ENCODE measurements at places on chromosomes 1 and 21.

DNA sequence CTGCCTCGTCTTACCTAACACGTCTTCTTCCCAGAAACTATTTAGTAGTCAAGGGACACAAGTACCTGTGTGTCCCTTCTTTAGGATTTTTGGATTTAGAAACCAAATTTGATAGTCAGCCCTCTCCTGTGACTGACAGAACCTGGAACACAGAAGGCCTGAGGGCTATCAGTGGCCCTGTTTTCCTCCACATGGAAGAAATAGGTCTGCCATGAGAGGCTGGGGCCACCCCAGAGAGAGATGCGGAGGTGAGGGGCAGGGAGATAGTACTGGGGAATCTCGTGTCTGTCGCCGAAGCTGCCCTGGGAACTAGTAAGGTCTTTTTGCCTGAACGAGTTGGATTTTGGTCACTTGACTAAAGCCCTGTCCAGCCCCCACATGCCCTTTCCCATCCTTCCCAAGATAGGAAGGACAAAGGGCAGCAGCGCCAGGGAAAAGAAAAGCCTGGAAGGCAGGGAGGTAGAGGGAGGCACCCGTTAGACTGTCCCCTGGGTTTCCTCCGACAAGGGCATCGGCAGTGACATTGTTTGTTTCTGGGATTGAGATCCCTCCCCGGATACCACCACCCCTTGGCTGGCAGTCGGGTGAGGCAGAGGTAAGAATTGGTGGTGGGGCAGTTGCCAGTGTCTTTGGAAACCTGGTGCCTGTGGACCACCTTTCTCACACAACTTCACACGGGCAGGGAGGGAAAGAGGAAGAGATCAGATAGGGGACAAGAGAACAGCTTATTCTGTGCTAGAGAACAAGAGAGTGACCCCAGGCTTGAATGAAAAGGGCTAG, 19.8 kb downstream of the SMIM12 start:
- no peaks in the 10 kb centered on the region for H3K36me3 ChIP-seq
- peaks cover 6% of the 10 kb centered on the region for H3K4me1 ChIP-seq
- H3K4me3 ChIP-seq, result no peak overlapping the region
- no peaks in the 10 kb centered on the region for H3K27me3 ChIP-seq

DNA sequence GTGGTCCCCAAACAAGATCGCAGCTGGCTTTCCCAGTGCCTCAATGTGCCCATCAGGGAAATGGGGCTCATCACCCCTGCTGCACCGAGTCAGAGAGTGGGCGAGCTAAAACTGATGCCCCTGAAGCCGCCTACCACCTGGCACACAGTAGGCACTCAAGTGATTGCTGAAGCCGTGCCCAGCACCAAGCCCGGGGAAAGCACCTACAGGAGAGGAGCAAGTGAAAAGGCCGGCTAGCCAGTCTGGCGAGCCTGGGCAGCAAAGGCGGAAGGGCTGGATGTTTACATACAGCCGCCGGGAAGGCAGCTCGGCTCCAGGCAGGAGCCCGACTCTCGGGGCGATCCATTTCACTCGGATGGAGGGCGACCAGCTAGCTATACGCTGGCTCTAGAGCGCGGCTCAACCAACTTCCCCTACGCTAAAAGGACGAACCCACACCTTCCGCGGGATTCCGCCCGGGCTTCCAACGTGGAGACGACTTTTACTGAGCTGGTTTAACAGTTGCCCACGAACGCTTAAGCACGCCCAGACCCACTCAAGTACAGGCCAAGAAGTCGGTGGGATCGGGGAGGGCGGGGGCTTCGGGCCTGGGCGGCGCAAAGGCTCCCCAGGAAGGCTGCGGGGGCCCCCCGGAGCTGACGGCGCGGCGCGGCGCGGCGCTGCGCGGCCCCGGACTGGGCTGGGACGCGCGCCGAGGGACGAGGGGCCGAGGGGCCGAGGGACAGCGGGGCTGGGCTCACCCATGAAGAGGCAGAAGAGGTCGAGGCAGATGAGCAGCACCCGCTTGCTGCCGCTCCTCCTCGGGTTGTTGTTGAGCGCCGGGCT, 1.0 kb downstream of the PLPP3 start:
- peaks cover 7% of the 10 kb centered on the region for H3K36me3 ChIP-seq
- peaks cover 18% of the 10 kb centered on the region for H3K4me1 ChIP-seq
- peak overlapping the region; percentile 89 for H3K4me3 ChIP-seq
- peak; percentile 50 for DNase-seq
- H3K27me3 ChIP-seq, result no peaks in the 10 kb centered on the region

DNA sequence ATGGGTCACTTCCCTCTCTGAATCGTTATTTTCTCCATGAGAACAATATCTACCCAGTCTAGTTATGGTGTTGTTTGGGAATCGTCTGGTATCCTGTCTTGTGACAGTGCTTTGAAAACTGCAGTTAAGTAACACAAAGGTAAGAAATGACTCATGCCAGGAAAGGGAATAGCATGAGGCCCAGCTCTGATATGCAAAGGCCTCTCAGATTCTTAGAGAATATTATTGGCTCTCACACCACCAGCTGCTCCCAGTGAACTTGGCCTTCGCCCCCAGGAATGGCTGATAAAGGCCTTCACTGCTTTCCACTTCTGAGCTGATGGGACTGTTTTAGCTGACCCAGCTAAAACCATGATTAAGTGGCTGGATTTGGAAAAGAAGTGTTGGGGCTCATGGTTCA, 27.1 kb downstream of the NEK2 start:
- H3K27me3 ChIP-seq, result no peaks in the 10 kb centered on the region
- H3K36me3 ChIP-seq, result no peaks in the 10 kb centered on the region
- H3K4me3 ChIP-seq, result no peak overlapping the region
- H3K4me1 ChIP-seq, result peaks cover 29% of the 10 kb centered on the region

DNA sequence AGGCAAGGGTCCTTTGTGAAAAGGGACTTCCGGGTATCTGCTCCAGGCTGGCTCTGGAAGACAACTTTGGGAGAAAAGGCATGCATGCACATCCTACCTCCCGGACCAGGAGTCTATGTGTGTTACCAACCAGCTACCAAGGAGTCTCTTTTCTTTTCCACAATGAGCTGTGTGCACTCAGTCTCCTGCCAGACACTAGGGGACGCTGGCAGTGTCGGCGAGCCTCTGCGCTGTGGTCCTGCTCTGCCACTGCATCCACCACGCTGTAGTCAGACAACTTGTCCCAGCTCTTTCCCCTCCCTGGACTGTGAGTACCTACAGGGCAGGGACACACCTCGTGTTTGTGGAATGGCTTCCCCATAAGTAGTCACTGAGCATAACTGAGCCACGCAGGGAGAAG, 5.1 kb upstream of the SSR2 start:
- peak; percentile 63 for DNase-seq
- H3K27ac ChIP-seq, result no peak overlapping the region
- no peaks in the 10 kb centered on the region for H3K27me3 ChIP-seq
- no peaks in the 10 kb centered on the region for H3K36me3 ChIP-seq
- peaks cover 7% of the 10 kb centered on the region for H3K4me1 ChIP-seq

DNA sequence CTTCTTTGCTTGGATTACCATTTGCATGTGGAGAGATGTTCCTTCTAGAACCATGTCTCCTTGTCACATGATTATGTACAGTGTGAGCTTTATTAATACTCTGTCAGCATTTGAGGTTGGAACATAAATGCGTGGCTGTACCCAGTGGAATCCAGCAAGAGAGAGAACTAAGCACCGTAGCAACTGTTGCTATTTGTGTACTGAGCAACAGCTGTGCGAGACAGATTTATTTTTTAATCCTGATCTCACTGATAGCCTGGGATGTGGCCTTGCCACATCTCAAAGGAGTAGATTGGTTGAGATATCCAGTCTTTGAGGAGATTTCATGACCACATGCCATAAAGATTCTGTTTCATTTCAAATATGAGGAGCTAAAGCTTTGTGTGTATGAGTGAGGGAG, 43.4 kb downstream of the KIF1B start:
- H3K27ac ChIP-seq, result no peak overlapping the region
- H3K36me3 ChIP-seq, result peaks cover 21% of the 10 kb centered on the region
- H3K27me3 ChIP-seq, result no peaks in the 10 kb centered on the region
- H3K4me1 ChIP-seq, result peaks cover 17% of the 10 kb centered on the region
- no peak for DNase-seq

DNA sequence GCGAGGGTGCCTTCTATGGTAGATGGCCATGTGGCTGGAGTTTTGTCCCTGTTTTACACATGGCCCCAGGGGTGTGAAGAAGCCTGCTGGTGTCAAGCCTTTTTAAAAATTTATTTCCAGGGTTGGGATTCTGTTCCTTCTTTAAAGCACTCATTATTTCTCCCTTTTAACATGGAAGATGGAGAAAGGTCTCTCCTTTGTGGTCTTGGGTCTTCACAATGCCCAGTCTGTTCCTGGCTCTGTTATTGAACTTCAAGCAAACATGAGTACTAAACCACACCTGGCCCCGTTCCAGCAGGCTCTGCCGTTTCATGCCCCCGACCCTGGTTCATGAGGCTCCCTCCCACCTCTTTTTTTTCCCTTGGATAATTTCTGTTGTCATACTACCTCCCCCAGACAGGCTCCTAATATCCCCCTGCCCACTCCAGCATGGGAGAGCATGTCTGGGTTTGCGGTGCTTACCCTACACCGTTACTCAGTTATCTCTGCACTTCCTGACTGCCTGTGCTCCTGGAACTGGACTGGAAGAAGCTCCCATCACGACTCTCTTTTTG, 121.2 kb upstream of the KIAA0040 start:
- H3K4me3 ChIP-seq, result no peak overlapping the region
- peaks cover 28% of the 10 kb centered on the region for H3K27me3 ChIP-seq
- no peaks in the 10 kb centered on the region for H3K36me3 ChIP-seq
- 0 out of 2 replicates have a peak, but pooled peaks cover 4% of the 10 kb centered on the region for H3K4me1 ChIP-seq
- H3K27ac ChIP-seq, result no peak overlapping the region

- no peak overlapping the region for H3K27ac ChIP-seq
- H3K27me3 ChIP-seq, result no peaks in the 10 kb centered on the region
- no peaks in the 10 kb centered on the region for H3K36me3 ChIP-seq
These were observed 513 bp downstream of the PBX1 start for GRCh38 chr1:164559342-164560051.

DNA sequence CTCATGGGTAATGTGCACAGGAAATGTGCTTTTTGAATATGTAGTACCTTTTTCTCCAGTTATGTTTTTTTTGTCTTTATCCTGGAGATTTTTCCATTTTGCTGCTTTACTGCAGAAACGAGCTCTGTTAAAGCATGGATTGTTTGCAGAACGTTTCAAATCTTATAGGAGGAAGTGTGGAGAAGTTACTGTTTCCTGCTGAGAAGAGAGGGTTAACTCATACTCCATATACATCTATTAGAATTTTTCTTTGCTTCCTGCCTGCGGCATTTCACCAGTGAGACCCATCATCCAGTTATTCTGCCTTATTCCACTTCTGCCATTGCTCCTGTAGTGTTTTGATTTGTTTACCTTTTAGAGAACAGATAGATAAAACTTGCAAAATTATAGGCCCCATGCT, 2.0 kb downstream of the RPRD2 start:
- H3K4me3 ChIP-seq, result peak overlapping the region; percentile 46
- no peaks in the 10 kb centered on the region for H3K36me3 ChIP-seq
- H3K27me3 ChIP-seq, result no peaks in the 10 kb centered on the region
- no peak for DNase-seq
- H3K4me1 ChIP-seq, result peaks cover 20% of the 10 kb centered on the region

DNA sequence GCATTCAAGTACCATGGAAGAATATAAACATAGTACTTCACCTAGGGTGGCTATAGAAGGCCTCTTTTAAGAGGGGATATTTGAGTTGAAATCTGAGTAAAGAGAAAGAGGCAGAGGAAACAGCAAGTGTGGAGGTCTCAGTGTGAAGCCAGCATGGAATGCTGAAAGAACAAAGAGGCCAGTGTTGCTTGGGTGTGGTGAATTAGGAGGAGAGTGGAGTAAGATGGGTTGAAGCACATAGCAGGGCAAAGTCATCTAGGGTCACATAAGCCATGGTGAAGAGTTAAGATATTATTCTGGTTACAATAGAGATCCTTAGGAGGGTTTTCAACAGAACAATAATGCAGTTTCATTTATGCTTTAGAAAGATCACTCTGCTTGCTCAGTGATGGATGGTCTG, 37.5 kb downstream of the C1orf141 start:
- no peaks in the 10 kb centered on the region for H3K4me1 ChIP-seq
- no peak for DNase-seq
- no peaks in the 10 kb centered on the region for H3K36me3 ChIP-seq
- H3K27ac ChIP-seq, result no peak overlapping the region
- H3K27me3 ChIP-seq, result no peaks in the 10 kb centered on the region

GRCh38 chr1:64000021-64000420, 203.4 kb upstream of the UBE2U start:
- 0 out of 2 replicates have a peak overlapping the region, but pooled peaks have one; percentile 6 for H3K27ac ChIP-seq
- no peaks in the 10 kb centered on the region for H3K27me3 ChIP-seq
- no peak overlapping the region for H3K4me3 ChIP-seq
- H3K4me1 ChIP-seq, result peaks cover 24% of the 10 kb centered on the region
- no peaks in the 10 kb centered on the region for H3K36me3 ChIP-seq
- no peak for DNase-seq

DNA sequence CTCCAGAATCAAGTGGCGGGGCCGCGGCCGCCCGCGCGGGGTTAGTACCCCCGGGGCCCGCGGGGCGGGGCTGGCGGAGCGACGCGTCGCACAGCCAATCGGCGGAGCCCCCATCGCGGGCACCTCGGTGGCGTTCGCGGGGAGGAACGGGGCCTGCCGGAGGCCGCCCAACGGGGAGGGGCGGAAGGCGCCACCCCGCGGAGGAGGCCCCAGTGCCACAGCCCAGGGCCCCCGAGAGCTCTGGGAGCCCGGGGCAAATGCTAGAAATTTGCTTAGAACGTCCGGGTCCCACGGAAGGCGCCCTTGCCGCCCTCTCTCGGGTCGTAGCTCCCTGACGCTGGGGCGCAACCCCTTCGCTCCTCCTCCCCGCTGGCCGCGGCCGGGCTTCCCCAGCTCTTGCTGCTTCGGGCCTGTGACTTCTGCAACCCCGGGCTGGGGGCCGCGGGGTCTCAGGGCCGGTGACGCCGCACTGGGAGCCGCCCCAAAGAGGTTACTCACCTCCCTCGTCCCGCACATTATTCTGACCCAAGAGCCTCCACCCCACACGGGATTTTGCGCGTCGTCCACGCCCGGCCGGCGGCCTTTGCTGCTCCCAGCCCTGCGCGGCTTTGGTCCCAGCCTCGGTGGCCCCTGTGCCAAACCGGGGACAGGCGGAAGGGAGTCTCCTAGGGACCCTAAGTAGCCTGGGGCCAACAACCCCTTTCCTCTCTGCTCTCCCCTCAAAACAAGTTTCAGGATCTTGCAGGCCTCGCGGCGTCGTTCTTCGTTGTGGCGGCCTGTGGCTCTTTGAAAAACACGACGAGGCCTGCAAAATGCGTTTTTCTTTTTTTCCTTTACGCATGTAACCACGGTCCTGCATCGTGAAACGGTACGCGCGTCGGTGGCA, at the start of gene RUNX3:
RUNX3 (minus strand) TSS at position 17 of the 886 bp plus-strand sequence. CDS start 408 bp downstream, outside the sequence.
- H3K4me3 ChIP-seq, result peak within 1 kb of the TSS; percentile 85
- peaks cover 45% of the 10 kb centered on the region for H3K4me1 ChIP-seq
- H3K36me3 ChIP-seq, result peaks cover 33% of the 10 kb centered on the region
- no peaks in the 10 kb centered on the region for H3K27me3 ChIP-seq

GRCh38 chr21:44778094-44778493, 23.5 kb downstream of the UBE2G2 start:
- no peaks in the 10 kb centered on the region for H3K4me1 ChIP-seq
- H3K27ac ChIP-seq, result no peak overlapping the region

GRCh38 chr1:214454569-214455396, 96.6 kb downstream of the PTPN14 start:
- no peak overlapping the region for H3K4me3 ChIP-seq
- H3K27ac ChIP-seq, result peak overlapping the region; percentile 40
- no peaks in the 10 kb centered on the region for H3K27me3 ChIP-seq
- peaks cover 49% of the 10 kb centered on the region for H3K4me1 ChIP-seq
- H3K36me3 ChIP-seq, result peaks cover 6% of the 10 kb centered on the region

Data from SJSA1 (cell line).